Articular chondrocyte of knee joint (primary cell): ENCODE measurements at places on chromosomes 16 and 17. TPM values are rescaled to one million over a fixed set of nuclear protein-coding genes. Genes with fewer than 3 reads are reported as not detected.

Gene NLRC3
- total RNA-seq: 0.11 TPM in 1 of 2 replicates, not detected in the other

Gene KRTAP2-1
- total RNA-seq: not detected in 2 replicates

Gene SLC16A5
- total RNA-seq: 14.6 and 15.5 TPM in 2 replicates

Gene DYNLRB2
- 1.1 and 1.3 TPM in 2 replicates for total RNA-seq

Gene HOXB4
- under 0.01 TPM in 1 of 2 replicates, not detected in the other for total RNA-seq

Gene DBNDD1
- 0.97 and 1.2 TPM in 2 replicates for total RNA-seq

Gene IRX5
- total RNA-seq: 7.6 and 10.3 TPM in 2 replicates

Gene TLCD3A
- total RNA-seq: 20.3 and 23.1 TPM in 2 replicates

Gene SLC9A5
- 0.86 and 1.0 TPM in 2 replicates for total RNA-seq

Gene ADCY9
- total RNA-seq: 35.5 and 37.0 TPM in 2 replicates

Gene SLC13A2
- not detected in 2 replicates for total RNA-seq

Gene RNU2-1
- total RNA-seq: not detected in 2 replicates

Gene MYH11
- total RNA-seq: 0.11 and 0.13 TPM in 2 replicates

Gene SDR42E2
- not detected in 2 replicates for total RNA-seq

Gene ALDH3A1
- total RNA-seq: 5.6 and 9.3 TPM in 2 replicates

Gene FOXN1
- 0.11 and 0.13 TPM in 2 replicates for total RNA-seq

Gene TVP23A
- under 0.01 and 0.11 TPM in 2 replicates for total RNA-seq

Gene TBC1D3I
- total RNA-seq: not detected in 2 replicates

Gene SMIM36
- total RNA-seq: not detected in 2 replicates

Gene RASD1
- 13.9 and 49.0 TPM in 2 replicates for total RNA-seq

Gene NPIPA3
- 0.22 and 0.52 TPM in 2 replicates for total RNA-seq

Gene HAP1
- total RNA-seq: 0.11 TPM in 1 of 2 replicates, not detected in the other

Gene TOX3
- not detected in 2 replicates for total RNA-seq

Gene LCAT
- total RNA-seq: 5.1 and 7.3 TPM in 2 replicates

Gene AIPL1
- 0.11 and 0.13 TPM in 2 replicates for total RNA-seq

Gene MYH2
- not detected in 2 replicates for total RNA-seq

Gene NOD2
- total RNA-seq: 0.52 and 0.54 TPM in 2 replicates

Gene CDH1
- total RNA-seq: 0.11 TPM in 1 of 2 replicates, not detected in the other

Gene SRCIN1
- under 0.01 and 0.11 TPM in 2 replicates for total RNA-seq

Gene CCL14
- not detected in 2 replicates for total RNA-seq

Gene SLC35G6
- not detected in 2 replicates for total RNA-seq

Gene ERN2
- 0.11 and 0.13 TPM in 2 replicates for total RNA-seq

Gene TNRC6A
- 49.1 and 54.9 TPM in 2 replicates for total RNA-seq

Gene ITGAE
- total RNA-seq: 25.0 and 30.9 TPM in 2 replicates

Gene MILR1
- 4.1 and 4.4 TPM in 2 replicates for total RNA-seq

Gene PRM1
- not detected in 2 replicates for total RNA-seq

Gene DHRS7C
- not detected in 2 replicates for total RNA-seq

Gene TMEM100
- 0.91 and 1.2 TPM in 2 replicates for total RNA-seq

Gene GPS1
- 70.8 and 78.7 TPM in 2 replicates for total RNA-seq

Gene NHLRC4
- 0.43 and 0.65 TPM in 2 replicates for total RNA-seq

Gene SLC38A8
- total RNA-seq: not detected in 2 replicates

Gene PROCA1
- 0.54 and 0.78 TPM in 2 replicates for total RNA-seq

Gene FOXJ1
- not detected in 2 replicates for total RNA-seq

Gene ERN1
- 7.3 and 9.4 TPM in 2 replicates for total RNA-seq

Gene PRMT7
- 35.1 and 45.9 TPM in 2 replicates for total RNA-seq

Gene NPTX1
- total RNA-seq: 0.11 and 0.13 TPM in 2 replicates

Gene ZSWIM7
- total RNA-seq: 14.4 and 17.1 TPM in 2 replicates

Gene MEOX1
- total RNA-seq: 0.11 and 0.26 TPM in 2 replicates

Gene AP1G1
- total RNA-seq: 101 and 103 TPM in 2 replicates

Gene BEAN1
- under 0.01 and 0.11 TPM in 2 replicates for total RNA-seq

Gene TIMM22
- total RNA-seq: 12.5 and 13.3 TPM in 2 replicates

Gene OTOP3
- not detected in 2 replicates for total RNA-seq

Gene CLDN7
- 2.4 and 2.7 TPM in 2 replicates for total RNA-seq
